ENCODE measurements at places on chromosomes 5 and 9.

- no peak for DNase-seq
These were observed 44.4 kb upstream of the ELOVL7 start for GRCh38 chr5:60888359-60889061.

DNA sequence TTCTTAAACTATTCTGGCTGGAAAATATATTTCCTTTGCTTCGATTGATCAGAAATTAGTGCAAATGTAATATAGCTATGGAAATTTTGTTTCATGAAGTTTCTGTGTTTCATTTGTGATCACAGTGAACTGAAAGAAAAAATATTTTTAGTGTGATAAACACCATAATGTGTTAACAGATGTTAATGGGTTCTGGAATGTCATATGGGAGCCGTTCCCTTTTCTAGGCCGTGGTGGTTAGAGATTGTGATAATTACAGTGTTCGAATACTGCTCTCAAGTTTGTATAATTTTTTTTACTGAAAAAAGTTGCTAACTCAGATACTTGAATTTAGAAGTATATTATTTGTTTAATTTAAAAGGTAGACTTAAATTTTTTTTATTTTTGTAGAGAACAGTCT, 19.3 kb downstream of the GAPVD1 start:
- DNase-seq: no peak

DNA sequence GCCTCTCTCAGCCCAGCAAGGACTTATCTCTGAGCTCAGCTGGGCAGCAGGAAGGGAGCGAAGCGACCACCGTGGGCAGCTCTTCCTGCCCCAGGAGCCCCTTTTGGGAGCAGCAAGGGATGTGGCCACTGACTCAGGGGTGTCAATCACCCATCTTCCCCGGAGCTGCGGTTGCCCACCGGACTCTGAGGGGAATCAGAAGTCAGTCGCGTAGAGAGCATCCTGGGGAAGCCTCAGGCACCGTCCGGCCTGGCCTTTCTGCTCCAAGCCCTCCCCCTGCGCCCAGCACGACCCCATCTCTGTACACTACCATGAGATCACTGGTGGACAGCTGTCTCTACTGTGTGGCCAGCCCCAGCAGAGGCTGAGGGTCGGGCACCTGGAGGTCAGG, 24.6 kb downstream of the GFI1B start:
- no peak for DNase-seq

DNA sequence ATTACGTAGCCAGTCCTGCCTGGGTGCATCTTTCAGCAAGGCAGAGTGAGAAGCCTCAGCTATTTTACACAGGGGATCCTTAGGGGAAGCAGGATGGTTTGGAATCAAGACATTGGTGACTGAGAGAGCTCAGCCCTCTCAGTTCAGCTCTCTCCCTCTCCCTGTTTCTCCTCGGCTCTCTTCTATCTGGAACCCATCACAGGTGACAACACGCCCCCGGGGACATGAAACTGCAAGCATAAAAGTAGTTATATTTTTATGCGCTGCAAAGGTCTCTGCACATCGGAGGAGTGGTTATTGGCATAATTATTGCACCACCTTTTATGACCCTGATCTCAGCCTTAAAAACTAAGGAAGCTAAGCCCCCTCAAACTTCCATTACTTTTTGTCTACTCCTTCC, 14.2 kb downstream of the TMOD1 start:
- no peak for DNase-seq

DNA sequence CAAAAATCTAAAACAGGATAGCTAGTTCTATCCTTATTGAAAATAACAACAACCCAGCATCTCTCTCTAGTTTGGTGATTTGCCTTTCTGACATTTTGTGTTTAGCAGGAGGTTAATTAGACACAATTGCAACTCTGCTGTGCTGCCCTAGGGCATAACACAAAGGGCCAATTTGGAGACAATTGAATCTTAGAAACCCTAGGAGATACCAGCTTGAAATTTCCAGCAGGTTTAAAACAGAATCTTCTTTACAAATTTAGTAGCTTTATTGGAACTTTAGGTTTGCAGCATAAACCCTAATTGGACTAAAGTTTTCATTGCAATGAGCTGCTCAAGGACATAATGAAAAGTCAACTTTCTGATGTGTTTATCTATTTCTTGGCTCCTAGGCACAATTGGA, 166.7 kb upstream of the FER start:
- DNase-seq: no peak

DNA sequence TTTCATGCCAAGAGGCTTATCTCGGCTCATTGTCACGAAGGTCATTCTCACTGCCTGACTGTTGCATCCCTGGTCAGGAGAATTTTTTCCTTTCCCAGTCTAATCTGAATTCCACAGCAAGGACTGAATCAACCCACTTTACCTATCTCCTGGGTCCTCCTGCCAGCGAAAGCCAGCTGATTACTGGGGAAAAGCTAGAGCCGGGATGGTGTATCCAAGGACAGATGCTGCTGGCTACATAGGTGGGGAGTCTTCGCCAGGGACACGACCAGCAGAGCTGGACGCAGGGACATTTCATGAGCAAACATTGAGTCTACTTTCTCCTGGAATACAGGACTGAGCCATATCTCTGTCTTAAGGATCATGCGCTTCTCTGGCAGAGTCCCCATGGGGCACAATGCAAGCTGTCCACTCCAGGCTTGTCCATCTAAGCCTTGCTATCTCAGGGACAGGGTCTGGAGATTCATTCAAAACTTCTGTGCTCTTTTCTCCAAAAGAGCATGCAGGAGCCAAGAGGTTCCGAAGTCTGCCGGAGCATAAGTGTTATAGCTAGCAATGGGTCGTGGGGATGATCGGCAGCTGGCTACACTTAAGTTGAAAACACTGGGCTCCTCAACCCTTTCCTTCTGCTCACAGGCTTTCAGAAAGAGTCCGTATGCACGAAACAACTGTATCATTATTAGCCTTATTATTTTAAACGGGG, 6.5 kb upstream of the HAND1 start:
- no peak for DNase-seq

- DNase-seq: no peak
These were observed 37.0 kb downstream of the INIP start for GRCh38 chr9:112680731-112681402.

DNA sequence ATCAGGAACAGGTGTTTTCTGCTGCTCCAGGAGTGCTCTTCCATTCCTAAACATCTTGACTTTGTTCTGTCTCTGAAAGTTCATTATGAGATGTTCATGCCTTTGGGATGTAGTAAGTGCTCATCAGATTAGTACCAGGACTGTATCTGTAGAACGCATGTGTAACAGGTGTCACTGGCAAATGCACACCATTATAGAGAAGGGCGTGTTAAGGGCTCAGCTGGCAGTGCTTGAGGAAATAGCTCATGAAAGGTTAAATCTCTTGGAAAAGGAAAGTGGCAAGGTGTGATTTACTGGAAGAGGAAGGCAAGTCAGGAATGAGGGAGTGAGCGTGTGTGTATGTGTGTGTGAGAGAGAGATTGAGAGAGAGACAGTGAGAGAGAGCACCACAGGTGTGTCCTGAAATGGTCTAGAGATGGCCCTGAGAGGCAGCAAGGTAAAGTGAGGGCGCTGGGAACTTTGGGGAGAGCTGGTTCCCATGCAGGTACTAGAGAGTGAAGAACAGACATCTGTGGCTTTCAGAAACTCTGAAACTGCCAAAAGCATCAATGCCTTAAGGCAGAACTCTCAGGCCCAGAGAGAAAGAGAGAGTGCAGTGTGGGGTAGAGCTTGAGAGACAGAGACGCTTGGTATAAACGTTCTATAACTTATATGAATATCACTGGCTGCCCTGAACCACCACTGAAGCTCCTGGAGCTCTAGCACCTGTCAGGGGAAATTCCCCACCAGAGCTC, 13.7 kb upstream of the CXCL14 start:
- DNase-seq: no peak

DNA sequence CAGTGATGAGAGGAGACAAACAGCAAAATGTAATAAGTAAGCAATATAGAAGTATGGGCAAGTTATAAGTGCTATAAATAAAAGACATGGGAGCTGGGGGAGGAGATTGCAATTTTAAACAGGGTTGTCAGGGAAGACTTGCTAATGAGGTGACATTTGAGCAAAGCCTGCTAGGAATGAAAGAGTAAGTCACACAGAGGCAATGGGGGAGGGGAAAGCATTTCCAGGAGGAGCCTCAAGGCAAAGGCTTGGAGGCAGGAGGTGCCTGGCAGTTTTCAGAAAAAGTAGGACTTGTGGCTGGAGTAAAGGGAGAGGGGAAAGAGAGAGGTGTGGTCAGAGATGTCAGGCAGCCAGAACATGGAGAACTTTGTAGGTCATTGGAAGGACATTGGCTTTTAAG, 124.4 kb upstream of the NMUR2 start:
- DNase-seq: no peak

GRCh38 chr5:158039441-158039840, 180.5 kb upstream of the CLINT1 start:
- DNase-seq: no peak

- DNase-seq: no peak
These were observed 20.2 kb upstream of the CDC23 start for GRCh38 chr5:138233280-138233679.

DNA sequence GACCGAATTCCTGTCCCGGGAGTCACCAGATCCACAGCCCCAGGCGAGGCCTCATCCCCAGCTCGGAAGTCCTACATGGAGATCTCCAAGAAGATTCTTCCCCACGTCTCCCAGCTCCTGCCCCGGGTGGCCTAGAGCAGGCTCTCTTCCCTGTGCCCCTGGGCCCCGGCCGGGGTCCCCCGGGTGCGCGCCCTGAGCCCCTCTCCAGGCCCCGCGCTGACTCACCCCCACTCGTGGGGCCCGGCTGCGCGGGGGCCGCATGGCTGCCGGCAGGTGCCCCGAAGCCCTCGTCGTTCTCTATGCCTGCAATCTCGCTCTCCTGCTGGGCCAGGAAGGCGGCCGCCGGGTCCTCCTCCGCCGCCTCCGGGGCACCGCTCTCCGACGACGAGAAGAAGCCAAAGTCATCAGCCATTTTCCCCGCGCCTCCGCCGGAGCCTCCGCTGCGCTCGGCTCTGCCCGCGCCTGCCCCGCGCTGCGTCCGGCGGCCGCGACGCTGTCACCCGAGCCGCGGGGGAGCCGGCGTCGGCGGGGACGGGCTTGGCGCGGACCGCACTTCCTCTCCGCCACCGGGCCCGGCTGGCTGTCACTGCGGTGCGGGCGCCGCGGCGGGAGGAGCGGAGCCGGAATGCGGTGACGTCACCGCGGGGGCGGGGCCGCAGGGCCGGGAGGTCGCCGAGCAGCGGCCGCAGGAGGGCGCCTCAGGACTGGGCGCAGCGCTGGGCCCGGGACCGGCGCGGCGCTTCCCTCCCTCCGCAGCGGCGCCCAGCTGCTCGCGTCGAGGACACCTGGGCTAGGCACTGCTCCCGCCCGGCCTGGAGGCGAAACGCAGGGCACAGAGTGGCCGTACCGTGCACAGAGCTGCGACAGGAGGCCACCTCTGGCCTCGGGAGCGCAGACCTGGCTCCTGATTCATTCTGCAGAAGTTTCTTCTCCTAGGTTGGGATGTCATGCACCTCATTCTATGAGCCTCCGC, at the start of gene CLTB:
Gene CLTB (minus strand): TSS at position 588 of the 973 bp plus-strand sequence. CDS start 176 bp downstream, at position 412.
- DNase-seq: peak; percentile 49

GRCh38 chr9:124839612-124840299, 13.5 kb upstream of the WDR38 start:
- DNase-seq: no peak

- DNase-seq: no peak
These were observed 95.2 kb upstream of the PAPPA start for GRCh38 chr9:116058421-116058820.

DNA sequence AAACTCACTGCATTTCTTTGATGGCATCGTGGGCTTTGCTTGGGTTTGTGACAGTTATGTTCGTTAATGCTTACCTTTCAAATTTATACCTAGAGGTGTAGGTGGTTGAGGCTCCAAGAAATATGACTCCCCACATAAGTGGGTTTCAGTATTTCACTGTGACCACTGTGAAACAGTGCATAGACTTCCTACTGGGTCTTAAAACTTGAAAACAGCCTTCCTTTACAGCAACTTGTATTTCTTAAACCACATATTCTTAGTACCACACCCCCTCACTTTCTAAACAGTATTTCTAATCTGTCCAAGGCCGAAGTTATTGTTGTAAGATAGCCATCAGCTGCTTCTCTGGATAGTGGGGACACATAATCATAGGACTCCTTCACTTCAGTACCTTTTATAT, 48.3 kb downstream of the TMEFF1 start:
- no peak for DNase-seq

GRCh38 chr5:180116077-180116999, 44.8 kb upstream of the RNF130 start:
- DNase-seq: no peak

DNA sequence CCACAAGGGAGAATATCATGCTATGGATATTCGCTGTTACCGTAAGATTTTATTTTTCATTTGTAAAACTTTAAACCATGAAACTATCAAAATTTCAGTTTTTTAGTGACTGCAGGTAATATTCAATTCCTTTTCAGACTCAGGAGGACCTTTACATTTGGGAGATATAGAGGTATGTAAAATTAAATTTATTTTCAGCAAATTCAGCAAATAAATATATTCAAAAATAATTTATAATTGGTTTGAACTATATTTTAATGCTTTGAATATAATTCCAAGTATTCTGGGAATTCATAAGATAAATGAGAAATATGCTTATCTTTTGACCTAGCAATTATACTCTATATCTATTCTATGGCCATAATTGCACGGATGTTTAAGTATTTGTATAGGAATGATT, 7.6 kb downstream of the RFESD start:
- no peak for DNase-seq

All from amniotic stem cell (primary cell).